ENCODE measurements at places on chromosomes 11 and 22. TPM values are rescaled to one million over a fixed set of nuclear protein-coding genes. Genes with fewer than 3 reads are reported as not detected.

The RAB36 gene
- 2.6 TPM for total RNA-seq

The DEPDC7 gene
- total RNA-seq = 0.49 TPM

The SCGB1D2 gene
- total RNA-seq = not detected

The APOA5 gene
- not detected for total RNA-seq

The HEPHL1 gene
- not detected for total RNA-seq

- DNase-seq = no peak
Observed at GRCh38 chr11:103055221-103055890, 36.6 kb downstream of the DCUN1D5 start.

- no peak for DNase-seq
Observed at GRCh38 chr11:72605973-72606747, 68.1 kb downstream of the PDE2A start.

DNA sequence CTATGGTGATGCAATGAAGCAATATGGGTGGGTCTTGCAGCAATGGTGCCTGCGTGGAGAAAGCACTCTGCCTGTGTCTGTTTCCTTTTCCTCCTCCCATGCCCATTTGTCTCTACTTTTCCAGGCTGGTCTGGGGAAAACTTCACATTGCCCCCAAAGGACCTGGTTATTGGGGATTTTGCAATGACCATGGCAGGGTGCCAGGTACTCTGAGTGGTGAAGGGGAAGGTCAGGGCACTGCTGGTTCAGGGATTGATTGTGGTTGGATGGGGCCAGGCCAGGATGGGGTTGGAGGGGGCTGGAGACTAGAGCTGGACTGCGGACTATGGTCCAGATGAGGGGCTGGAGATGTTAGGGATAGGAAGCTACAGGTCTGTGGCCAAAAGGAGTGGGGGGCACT, 92.1 kb downstream of the INSC start:
- DNase-seq = no peak

DNA sequence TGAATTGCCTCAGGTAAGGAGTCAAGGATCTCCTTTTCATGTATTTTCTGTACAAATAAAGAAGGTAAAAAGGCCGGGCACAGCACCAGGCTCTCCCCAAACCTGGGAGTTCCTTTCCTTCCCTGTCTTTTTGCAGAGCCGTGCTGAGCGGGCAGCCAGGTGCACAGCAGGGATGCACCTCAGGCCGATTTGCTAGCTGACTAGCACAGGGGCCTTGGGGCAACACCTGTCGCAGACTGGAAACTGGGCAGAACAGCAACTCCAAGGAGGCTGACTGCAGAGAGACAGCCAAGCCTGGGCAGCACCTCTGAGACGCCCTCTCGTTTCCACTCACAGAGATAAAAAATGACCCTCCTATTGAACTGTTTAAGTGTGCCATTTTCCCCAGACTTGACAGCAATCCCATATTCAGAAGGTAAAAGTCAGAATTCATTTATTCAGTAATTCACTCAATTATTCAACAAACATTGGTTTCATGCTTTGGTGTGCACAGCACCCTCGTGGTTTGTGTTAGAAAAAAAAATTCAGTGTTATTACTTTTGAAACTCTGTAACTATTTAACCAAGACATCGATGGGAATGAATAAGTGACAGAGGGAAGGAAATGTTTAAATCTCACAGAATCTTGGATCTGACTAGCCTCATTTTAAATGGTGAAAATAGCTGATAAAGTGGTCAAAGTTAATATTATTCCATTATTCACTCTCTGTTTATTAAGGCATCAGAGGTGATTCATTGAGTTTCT, 120.9 kb downstream of the GALNT18 start:
- DNase-seq = no peak

DNA sequence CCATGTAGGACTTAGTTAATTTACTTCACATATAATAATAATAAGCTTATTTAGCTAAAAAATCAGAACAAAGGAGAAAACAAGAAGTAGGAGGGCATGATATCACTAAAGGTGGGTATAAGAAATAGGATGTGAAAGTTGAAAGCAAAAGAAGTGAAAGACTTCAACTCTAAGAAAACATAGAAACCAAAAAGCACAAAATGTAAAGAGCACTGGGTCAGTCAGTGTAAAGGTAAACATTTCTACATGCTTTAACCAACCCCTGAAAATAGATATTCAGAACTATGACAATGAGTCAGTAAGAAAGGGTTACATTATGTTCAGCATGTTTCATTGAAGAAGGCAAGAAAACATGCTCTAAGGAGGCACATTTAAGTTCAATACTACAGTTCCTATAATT, 298.8 kb downstream of the SWAP70 start:
- DNase-seq = no peak

DNA sequence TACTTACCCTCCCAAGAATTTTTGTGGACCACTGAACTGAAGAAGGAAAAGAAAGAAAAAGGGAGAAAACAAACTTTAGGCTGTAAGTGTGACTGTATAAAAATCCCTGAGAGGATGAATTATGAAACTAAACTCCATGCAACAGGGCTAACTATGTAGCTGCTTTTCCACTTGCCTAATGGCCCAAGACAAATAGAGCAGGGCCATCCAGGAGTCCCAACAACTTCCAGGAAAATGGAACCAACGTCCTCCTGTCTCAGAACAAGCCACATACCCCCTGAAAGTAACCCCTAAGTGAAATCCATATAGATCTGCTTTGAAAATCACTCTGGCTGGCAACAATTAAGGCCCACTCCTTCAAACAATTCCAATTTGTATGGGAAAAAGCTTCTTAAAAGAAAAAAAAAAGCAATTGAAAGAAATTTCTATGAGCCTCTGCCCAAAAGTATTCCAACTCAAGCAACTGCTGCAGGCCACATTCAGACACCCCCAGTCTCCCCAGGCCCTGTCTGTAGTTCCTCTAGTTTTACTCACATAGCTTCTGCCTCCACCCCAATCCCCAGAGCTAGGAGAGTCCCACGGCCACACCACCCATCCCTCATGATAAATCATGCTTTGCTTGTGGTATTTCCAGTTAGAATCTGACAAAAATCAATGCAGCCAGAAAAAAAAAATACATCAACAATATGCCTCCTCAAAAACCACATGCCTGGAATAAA, 12.7 kb downstream of the RBFOX2 start:
- DNase-seq = no peak

DNA sequence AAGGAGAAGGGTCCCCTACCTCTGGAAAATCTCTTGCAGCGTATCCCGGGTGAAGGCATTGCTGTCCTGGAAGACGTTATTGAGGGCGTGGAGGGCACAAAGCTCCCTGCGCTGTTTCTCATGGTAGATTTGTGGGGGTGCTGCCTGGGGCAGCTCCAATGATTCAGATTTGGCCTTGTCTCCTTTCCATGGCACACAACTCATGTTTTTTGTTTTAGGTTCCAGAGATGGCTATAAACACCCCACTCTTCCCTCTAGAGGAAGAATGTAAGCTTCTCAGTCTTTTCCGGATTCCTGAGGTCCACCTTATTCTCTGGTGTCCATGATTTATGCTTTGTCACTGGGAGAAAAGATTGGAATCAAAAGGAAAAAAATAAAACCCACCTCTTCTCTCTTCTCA, 959 bp downstream of the JOSD1 start:
- no peak for DNase-seq

- no peak for DNase-seq
Observed at GRCh38 chr11:133408936-133409335, 123.4 kb downstream of the OPCML start.

GRCh38 chr22:25451480-25452114, 112.9 kb upstream of the GRK3 start:
- no peak for DNase-seq

- DNase-seq = no peak
Observed at GRCh38 chr11:130779267-130779666, 137.0 kb downstream of the SNX19 start.

- DNase-seq = no peak
Observed at GRCh38 chr11:17648528-17648927, 70.8 kb upstream of the MYOD1 start.

DNA sequence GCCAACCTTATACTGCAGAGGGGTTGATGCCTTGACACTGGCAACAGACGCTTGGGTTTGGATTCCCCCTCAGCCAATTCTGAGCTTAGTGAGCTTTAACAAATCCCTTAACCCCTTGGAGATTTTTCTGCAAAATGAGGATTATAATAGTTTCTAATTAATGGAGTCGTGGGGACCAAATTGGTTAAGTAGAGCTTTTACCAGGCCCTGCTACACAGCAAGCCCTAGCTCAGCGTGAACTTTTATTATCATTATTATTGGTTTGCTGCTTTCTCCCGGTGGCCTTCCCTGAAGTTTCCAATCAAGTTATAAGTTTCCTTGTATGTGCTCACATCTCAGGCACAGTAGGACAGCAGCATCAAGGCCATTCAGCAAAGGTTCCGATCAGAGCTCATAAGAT, 156.6 kb upstream of the GUCY1A2 start:
- no peak for DNase-seq

DNA sequence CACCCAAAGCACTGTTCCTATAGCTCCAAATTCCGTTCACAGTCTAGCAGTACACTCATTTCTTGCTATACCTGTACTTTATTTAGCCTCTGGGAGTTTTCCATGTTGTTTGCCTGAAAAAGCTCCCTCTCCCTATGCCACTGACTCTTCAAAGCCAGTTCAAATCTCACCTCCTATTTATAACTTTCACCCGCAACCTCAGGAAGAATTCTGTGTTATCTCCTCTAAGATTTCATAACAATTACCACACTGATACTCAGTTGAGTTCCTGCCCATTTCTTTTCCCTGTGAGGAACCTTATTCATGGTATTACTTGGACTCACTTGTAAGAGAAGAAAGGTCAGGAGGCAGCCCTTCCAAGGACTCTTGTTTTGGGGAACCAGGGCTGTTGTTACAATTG, 25.2 kb downstream of the GDPD4 start:
- no peak for DNase-seq

DNA sequence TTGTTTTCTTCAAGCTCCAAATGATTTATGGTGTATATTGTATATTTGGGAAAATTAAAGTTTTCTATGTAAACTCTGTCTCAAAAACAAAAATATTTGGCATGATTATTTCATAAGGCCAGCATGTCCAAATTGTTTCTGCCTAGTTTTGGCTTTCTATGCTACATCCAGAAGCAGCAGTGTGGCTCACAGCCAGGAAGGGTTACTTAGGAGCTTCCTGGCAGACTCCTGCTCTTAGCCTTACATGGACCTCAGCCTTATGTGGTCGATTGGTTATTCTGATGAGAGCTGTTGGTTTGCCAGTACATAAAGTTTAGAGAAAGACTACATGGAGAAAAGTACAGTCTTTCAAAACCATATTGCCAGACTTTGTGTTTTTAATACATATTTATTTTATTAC, 297.7 kb upstream of the FAT3 start:
- no peak for DNase-seq
